ENCODE measurements at places on chromosomes 5 and 9.

- DNase-seq = no peak
Measured at GRCh38 chr5:57499262-57500050, 16.8 kb upstream of the ACTBL2 start.

- no peak for DNase-seq
Measured at GRCh38 chr5:127324756-127325155, 34.2 kb downstream of the MEGF10 start.

GRCh38 chr5:73218552-73219171 is 45.7 kb downstream of the TMEM174 start:
- no peak for DNase-seq

DNA sequence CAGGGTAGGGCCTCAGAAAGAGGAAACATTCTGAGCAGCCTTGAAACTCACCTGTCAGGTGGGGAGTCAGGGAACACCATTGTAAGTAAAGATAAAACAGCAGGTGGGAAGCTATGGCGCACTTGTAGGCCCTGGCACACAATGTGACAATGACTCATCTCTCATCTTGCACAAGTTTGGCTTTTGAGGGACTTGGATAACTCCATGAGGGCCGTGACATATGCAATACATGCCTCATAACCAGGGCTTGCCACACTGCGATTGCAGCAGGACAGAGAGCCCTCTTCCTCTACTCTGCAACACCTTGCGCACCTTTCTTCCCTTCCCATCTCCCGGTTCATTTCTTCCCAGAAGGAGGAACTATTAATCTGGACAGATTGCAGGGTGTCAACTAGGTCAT is 144.9 kb downstream of the CEP120 start:
- no peak for DNase-seq

Data from fibroblast of skin of left quadriceps (primary cell).